HT1080 (cell line): ENCODE measurements at places on chromosomes 3 and 15.

DNA sequence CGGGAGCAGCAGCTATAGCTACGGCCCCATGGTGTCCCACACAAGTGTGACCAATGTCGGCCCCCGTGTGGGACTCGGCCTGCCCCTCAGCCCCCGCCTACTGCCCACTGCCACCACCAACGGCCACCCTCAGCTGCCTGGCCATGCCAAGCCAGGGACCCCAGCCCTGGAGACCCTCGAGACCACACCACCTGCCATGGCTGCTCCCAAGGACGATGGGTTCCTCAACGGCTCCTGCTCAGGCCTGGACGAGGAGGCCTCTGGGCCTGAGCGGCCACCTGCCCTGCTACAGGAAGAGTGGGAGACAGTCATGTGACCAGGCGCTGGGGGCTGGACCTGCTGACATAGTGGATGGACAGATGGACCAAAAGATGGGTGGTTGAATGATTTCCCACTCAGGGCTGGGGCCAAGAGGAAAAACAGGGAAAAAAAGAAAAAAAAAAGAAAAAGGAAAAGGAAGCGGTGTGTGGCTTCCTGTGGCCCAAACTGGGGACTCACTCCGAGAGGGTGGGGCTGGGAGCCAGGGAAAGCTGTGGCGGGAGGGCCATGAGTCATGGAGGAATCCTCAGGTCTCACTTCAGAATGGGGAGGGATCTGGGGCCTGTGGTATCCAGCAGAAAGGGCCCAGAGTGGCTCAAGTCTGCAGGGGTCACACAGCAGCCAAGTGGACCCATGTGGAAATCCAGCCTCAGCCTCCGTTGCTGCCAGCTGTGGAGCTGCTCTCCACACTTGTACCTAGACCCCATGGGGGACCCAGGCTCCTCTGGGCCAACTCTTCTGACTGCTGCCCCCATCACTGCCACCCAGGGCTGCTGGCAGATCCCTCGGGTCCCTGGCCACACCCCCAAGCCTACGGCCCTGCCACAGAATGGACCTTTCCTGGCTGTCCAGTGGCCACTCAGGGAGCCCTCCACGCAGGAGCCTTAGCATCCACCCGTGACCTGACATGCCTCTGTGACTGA, 26.1 kb downstream of the PTH1R start:
- peak; percentile 88 for DNase-seq

GRCh38 chr15:89174476-89174875, 46.9 kb downstream of the RLBP1 start:
- no peak for DNase-seq

GRCh38 chr3:138938056-138938876, 8.7 kb downstream of the FOXL2 start:
- no peak for DNase-seq

DNA sequence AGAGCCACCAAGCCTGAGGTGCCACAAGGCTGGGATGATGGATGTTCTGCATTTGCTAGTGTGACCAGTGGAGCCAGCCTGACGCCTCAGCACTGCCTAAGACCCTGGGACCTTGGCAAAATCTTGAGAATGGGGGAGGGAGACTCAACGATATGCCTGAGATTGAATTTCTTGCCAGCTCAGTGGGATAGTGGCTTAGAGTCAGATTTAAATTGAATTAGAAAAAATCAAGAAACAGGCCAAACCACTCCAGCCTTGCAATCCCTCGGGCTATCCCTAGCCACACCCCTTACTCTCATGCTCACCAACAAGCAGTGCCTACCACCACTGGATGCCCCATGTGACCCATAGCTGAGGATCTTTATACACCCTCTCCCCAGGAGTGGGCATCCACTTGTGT, 18.7 kb upstream of the PDE8A start:
- DNase-seq, result no peak

DNA sequence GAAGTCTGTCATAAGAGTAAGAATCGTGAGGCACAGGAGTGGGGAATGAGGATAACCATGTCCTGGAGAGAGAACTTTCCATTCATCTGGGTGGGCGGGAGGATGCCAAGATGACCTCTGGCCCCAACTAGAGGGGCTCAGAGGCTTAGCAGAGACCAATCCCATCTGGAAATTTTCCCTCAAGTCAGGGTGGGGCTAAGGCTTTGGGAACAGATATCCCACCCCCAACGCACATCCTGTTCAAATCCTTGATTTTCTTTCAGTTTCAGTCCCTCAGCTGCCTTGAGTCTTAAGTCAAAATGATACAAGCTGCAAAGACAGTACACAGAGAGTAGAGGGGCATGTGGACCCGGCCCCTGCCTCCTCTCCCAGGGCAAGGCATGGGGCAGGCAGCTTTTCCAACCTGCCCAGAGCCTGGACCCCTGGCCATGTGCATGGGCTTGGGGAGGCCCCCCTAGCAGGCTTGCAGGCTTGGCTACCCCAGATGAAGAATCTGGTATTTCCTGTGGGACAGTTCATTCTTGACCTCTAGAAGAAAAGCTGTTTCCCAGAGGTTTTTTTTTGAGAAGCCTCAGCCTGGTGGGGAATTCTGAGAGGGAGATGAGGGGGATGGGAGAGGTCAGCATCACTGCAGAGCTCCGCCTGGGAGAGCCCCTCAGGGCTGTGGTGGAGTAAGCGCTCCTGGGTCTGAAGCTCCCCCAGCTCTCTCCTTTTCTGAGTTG, 109.7 kb upstream of the HACD2 start:
- DNase-seq, result no peak

- DNase-seq, result no peak
These were observed 5.1 kb downstream of the CCR5 start for GRCh38 chr3:46375814-46376213.

DNA sequence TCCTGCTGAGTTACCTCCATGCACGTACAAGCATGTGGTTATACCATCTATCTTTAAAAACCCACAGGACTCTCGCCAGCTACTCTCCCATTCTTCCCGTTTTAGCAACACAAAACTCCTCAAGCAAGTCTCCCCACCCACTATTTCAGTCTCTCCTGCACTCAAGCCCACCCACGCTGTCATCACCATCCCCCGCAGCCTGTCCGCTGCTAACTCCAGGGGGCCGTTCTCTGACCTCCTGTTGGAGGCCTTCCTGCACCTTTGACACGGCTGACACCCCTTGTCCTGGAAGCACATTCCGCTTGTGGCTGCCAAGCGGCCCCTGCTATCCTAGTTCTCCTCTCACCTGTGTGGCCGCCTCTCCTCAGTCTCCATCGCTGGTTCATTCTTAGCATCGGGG, 7.5 kb upstream of the PCSK6 start:
- DNase-seq, result no peak

GRCh38 chr15:65060641-65061397, 7.0 kb downstream of the RASL12 start:
- no peak for DNase-seq

- no peak for DNase-seq
These were observed 19.5 kb upstream of the ZBTB38 start for GRCh38 chr3:141348837-141349236.

GRCh38 chr3:152174876-152175527, 93.7 kb upstream of the MBNL1 start:
- no peak for DNase-seq

DNA sequence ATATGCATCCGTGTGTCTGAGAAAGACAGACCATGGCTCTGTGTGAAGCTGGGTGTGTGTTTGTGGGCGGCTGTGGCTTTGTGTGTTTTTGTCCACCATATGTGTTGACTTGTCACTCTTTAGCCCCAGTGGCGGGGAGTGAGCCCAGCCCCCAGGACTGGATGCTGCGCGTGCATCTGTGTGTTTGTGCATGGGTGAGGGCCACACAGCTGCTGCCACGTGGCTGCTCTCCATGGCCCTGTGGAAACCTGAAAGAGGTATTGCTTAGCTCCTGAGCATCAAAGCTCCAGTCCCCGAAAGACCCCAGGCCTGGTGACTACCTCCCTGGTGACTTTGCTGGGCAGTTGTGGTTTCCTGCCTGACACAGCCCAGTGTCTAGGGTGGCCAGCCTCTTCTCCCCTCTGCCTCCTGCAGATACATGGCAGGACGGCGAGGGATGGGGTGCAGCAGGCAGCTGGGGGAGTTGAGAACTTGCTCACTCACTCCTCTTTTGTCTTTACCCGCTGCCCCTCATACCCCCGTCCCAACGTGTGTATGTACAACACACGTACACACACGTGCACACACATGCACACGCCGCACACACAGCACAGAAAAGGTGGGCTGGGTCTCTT, 6.5 kb downstream of the EPHB3 start:
- no peak for DNase-seq

- no peak for DNase-seq
These were observed 247.7 kb upstream of the GADL1 start for GRCh38 chr3:31142139-31142538.

DNA sequence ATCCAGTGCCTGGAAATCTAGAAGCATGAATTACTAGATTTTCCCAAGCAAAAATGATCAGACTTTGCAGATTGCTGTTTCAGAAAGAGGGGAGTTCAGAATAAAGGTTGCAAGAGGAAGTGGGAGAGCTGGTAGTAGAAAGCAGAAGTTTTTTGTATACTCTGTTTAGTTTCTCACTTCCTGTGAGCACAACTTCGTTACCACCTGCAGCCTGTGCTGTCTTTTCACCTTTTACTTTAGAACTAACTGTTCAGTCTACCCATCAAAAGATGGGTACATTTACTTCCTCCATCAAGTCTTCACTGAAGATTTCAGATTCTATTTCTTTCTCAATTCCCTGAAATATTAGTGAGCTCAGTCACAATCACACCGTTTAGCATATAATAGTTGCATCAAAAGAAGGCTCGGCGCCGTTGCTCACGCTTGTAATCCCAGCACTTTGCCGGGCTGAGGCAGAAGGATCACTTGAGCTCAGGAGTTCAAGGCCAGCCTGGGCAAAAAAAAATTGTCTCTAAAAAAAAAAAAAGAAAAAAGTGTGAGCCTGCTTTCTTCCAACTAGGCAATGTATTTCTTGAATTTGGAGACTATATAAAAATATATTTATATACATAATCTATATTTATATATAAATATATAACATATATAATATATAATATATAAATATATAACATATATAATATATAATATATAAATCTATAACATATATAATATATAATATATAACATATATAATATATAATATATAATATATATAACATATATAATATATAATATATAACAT, 1.8 kb upstream of the CEP97 start:
- no peak for DNase-seq

DNA sequence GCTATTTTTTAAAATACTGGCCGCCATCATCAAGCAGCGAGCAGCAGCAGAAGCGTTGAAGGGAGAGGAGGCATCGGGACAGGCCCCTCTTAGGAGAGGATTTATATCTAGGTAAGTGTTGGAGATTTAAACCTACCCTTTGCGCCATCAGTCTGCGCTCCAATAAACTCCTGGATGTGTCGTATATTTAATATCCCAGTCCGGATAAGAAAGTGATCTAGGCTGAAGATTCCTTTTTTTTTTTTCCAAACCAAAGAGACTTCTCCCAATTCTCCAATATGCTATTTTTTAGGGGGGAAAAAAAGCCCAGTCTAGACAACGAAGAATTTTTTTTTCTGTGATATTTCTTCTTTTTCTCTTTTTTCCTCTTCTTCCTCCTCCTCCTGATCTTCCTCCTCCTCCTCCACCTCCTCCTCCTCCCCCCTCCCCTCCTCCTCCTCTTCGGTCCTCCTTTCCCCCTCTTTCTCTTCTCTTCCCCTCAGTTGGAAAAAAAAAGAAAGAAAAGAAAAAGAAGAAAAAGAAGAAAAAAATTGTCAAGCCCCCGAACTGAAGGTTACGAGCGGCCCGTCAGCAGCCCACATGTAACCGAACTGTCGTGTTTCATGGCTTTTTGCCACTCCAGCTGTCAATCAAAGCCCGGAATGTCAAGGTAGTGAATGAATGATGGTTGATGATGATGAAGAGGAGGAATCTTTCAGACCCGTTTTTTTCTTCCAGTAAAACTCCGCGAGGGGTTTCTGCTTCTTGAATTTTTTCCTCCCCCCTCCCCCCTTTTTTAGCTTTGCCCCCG, 835 bp downstream of the MEIS2 start:
- DNase-seq, result peak; percentile 55

DNA sequence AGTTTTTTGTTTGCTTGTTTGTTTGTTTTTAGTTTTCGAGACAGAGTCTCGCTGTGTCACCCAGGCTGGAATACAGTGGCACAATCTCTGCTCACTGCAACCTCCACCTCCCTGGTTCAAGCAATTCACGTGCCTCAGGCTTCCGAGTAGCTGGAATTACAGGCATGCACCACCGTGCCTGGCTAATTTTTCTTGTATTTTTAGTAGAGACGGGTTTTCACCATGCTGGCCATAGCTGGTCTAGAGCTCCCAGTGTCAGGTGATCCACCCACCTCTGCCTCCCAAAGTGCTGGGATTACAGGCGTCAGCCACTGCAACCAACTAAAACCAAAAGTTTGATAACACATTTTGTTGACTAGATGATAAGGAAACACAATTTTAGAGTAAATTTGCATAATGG, 372.7 kb downstream of the FGF12 start:
- no peak for DNase-seq

DNA sequence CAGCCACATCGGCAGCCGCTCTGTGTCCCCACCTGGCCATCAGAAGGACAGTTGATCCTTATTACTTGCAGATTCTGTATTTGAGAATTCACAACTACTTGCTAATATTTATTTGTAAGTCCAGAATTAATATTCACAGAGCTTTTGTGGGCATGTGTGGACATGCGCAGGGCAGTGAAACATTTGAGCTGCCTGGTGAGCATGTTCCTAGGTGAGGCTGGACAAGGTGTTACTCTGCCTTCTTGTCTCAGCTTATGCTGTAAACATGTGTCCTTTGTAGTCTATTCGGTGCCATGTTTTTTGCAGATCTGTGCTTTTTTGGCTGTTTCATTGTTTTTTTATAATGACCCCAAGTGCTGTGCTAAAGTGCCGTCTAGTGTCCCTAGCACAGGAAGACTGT, 15.6 kb downstream of the FAH start:
- DNase-seq, result no peak

- peak; percentile 91 for DNase-seq
These were observed 15.1 kb upstream of the ARID3B start for GRCh38 chr15:74525945-74526344.
